Hypothalamus (tissue), 51 donors: ENCODE measurements at places on chromosomes 3 and 15.

DNA sequence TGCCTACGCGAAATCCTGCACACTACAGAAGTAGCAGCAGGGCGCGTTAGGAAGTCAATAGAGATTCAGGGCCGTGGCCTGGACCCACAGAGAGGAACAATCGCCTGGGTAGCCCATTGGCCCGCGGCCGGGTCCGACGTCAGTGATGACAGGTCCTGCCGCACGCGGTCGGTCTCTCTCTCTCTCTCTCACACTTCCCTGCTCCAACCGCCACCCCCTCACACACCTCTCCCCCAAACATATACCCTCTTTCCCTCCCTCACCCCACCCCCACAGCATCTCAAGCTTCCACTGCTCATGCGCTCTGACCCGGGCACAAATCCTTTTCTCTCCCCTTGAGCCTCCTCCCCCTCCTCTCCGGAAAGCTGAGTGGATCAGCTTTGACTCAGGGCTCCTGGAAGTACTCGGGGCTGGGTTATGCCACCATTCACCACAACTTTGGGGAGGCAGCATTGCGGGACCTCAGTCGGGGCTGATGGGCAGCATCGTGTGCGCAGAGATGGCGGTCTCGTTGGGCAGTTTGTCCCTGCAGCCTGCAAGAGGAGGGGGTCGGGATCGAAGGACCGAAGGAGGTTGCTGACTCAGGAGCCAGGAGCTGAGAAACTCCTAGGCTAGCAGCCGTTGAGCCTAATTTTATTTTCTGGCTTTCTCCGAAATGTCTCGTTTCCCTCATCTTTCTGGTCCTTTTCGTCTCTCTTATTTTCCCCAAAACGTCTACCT is 9.0 kb downstream of the ZIC4 start:
- DNase-seq: no peak

- no peak for DNase-seq
Measured at GRCh38 chr3:150414959-150415358, 6.9 kb downstream of the TSC22D2 start.

DNA sequence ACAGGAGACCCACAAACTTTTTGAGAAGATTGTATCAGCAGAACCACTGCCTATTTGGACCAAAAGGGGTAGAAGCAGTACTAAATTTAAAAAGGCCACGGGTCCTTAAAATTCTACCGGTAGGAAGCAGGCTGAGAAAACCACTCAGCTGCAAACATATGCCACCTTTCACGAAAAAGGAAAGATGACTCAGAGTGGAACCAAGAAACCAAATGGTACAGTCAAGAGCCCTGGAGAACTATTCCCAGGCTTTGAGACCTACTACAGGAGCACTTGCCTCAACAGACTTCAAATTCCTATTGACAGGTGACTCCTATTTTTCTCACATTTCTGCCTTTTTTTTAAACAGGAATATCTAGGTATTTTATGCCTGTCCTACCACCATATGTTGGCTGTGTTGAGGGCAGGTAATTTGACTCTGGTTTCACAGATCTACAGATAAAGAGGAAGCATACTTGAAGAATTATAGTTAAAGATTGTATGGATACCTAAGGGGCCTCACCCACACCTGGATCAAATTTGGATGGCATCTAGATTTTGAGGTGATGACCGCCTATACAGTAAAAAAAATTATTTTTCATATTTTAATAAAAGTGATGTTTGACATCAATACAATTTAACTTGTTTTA is 10.1 kb downstream of the GOLIM4 start:
- no peak for DNase-seq

DNA sequence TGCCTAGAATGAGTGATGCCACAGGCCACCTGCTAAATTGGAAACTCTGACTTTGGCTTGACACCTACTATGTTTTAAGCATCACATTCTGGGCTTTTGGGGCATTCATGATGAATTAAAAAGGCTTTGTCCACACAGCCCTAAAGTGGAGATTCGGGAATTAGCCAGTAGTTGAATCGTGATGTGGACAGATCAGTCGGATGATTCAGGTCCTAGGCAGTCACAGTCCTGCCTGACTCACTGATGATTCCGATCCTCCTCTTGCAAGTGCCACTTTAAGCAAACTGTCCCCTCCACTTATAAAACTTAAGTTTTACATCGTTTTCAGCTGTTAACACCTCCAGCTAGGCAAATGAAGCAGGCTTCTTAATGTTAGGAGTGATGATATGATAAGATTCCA is 75.3 kb downstream of the SYNPR start:
- DNase-seq: no peak

- no peak for DNase-seq
Measured at GRCh38 chr3:123949641-123950040, 11.4 kb downstream of the CCDC14 start.

DNA sequence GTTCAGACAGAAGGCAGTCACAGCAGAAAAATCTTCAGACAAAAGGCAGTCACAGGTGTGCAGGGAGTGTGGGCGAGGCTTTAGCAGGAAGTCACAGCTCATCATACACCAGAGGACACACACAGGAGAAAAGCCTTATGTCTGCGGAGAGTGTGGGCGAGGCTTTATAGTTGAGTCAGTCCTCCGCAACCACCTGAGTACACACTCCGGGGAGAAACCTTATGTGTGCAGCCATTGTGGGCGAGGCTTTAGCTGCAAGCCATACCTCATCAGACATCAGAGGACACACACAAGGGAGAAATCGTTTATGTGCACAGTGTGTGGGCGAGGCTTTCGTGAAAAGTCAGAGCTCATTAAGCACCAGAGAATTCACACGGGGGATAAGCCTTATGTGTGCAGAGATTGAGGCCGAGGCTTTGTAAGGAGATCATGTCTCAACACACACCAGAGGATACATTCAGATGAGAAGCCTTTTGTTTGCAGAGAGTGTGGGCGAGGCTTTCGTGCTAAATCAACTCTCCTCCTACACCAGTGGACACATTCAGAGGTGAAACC is 27.6 kb downstream of the ZNF589 start:
- peak; percentile 51 for DNase-seq

GRCh38 chr15:48058371-48058770 is 62.4 kb upstream of the SLC24A5 start:
- no peak for DNase-seq

DNA sequence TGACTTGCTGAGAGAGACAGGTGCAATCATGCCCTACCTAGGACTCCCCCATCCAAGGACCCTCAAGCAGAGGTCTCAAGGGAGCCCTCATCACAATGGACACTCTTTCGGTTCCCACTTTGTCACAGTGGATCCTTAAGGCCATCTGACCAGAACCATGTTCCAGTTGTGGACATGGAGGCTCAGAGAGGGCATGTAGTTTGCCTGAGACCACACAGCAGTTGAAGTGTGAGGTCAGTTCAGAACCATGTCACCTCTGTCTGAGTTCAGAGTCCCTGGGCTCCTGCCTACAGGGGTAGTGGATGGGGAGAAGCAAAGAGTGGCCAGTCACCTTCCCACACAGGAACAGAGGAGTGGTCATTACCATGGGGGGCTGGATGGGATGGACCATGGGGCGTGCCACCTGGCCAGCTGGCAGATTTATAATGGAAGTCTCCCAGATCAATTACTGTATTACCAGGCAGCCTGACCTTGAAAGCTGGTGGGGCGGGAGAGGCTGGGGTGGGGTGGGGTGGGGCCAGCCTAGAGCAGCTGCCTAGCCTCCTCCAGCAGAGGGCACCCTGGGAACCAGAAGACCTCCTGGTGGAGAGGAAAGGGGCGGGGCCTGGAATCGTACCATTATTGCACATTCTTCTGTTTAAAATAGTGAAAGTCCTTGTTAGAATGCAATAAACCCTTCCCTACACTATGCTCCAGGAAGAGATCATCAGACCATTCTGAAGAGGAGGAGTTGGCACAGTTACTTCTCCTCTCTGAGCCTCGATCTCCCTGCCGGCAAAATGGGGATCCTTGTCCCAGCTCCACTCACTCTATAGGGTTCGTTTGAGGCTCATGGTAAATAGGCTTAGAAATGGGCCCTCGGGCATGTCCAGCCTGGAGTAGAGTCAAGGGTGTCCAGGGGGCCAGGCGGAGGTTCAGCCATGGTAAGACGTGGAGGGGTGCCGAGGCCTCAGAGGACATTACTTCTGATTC is 26.9 kb upstream of the LINGO1 start:
- DNase-seq: no peak

- no peak for DNase-seq
Measured at GRCh38 chr15:75172284-75172820, 29.3 kb upstream of the C15orf39 start.

GRCh38 chr3:146466604-146467003 is 2.8 kb downstream of the PLSCR2 start:
- no peak for DNase-seq

DNA sequence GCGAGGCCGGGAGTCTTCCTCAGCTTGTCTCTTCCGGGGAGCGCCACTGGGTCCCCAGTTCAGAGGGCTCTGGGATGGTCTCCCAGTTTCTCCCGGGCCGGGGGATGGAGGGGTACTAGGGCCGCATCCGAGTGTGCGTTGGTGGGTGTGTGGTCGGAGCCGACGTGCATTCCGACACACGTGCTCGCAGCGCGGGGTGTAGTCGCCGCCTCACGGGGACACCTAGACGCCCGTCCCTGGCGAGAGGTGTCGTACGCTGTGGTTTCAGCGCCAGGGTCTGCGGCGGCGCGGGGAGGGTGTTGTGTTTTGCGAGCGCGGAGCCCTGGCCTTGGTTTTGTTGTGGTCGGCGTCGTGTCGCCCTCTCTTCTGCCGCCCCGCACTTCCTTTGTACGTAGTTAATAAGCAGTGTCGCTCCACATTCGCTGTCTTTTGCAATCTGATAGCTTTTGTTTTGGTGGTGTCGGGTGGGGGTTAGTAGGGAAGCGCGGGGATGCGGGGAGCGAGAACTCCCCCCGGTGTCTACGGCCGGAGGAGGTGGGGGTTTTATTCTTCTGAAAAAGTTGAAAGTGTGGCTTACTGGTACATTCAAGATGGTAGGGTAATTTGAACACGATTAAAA is 2.2 kb downstream of the IGF1R start:
- no peak for DNase-seq
